ENCODE measurements at places on chromosomes 11 and 22. TPM values are rescaled to one million over a fixed set of nuclear protein-coding genes. Genes with fewer than 3 reads are reported as not detected.

DDIAS gene
- 0.57 TPM for total RNA-seq

C11orf97 gene
- total RNA-seq, result not detected

MS4A13 gene
- total RNA-seq, result not detected

CRACR2B gene
- 0.34 TPM for total RNA-seq

GTSE1 gene
- under 0.01 TPM for total RNA-seq

AAMDC gene
- total RNA-seq, result 3.4 TPM

STX3 gene
- 56.0 TPM for total RNA-seq

HEPN1 gene
- total RNA-seq, result not detected

SLC22A12 gene
- total RNA-seq, result not detected

MS4A14 gene
- not detected for total RNA-seq

PDE3B gene
- total RNA-seq, result 0.14 TPM

All from nasal cavity respiratory epithelium epithelial cell of viscerocranial mucosa (primary cell).